ENCODE measurements at places on chromosomes 12 and 14. TPM values are rescaled to one million over a fixed set of nuclear protein-coding genes. Genes with fewer than 3 reads are reported as not detected.

GRCh38 chr12:75564398-75564797, 53.0 kb upstream of the KRR1 start:
- DNase-seq = no peak

- DNase-seq = no peak
Measured at GRCh38 chr12:108807996-108808769, 49.2 kb downstream of the SSH1 start.

DNA sequence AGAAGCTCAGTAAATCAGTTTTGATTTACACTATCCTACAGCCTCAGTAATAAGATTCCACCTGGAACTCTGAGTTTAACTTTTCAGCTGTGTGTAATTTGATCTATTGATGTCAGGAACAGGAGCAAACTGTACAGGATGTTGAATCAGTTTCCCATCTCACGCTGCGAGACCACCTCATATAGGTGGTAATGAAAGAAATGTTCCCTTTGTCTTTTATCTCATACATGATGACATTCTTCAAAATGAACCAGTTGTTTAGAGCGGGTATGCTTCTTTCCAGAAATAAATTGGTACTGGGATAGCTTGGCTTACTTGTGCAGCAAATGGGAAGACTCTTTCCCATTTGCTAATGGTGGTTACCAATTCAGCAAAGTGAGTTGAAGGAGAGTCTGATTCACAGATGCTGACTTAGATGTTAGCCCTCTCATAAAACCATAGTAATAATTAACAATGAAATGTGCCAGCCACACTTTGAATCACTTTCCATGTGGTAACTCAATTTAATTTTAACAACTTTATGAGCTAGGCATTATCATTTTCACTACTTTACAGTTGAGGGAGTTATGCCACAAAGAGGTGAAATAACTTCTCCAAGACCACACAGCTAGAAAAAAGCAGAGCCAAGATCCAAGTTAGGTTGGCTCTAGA, 251.5 kb downstream of the PAWR start:
- DNase-seq = no peak

DNA sequence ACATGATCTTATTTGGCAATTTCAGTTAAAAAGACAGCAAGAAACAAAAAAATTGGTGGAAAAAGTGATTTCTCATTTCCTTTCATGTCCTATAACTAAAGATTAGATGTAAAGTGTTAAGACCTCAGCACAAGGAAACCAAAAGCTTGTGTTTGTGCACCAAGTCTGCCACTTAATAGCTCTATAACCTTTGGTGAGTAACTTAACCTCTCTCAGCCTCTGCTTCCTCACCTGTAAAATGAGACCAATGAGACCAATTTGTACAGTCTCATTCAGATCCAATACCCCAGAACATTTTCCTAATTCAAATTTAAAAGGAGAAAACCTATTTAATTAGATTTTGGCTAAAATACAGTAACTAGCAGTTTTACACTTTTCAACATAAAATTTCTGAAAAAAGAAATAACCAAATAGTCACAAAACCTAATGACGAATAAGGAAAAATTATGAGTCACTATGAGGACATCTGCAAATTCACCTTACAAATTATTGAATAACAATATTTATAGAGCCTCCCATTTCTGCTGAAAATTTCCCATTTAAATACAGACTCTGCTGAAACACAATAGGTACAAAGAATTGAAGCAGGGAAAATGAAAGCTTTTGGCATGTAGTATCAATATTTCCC, 71.1 kb downstream of the EPS8 start:
- no peak for DNase-seq

- peak; percentile 82 for DNase-seq
Measured at GRCh38 chr12:31874961-31875608, 84.1 kb upstream of the RESF1 start.

- no peak for DNase-seq
Measured at GRCh38 chr14:65745396-65746190, 333.1 kb downstream of the FUT8 start.

DNA sequence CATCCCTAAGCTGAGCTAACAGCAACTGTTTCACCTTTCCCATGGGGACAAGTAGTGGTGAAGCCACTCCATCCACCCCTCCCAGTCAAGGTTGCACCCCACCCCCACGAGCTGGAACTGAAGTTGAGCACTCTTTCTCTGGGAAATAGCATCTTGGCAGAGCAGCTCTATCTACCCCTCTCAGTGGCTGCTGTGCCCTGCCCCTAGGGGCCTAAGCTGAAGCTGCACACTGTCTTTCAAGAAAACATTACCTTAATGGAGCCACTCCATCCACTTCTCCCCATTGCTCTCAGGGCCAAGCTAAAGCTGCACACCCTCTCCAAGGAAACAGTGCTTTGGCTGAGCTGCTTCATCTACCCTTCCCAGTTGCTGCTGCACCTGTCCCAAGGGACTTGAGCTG, 170.6 kb upstream of the CCDC196 start:
- no peak for DNase-seq

DNA sequence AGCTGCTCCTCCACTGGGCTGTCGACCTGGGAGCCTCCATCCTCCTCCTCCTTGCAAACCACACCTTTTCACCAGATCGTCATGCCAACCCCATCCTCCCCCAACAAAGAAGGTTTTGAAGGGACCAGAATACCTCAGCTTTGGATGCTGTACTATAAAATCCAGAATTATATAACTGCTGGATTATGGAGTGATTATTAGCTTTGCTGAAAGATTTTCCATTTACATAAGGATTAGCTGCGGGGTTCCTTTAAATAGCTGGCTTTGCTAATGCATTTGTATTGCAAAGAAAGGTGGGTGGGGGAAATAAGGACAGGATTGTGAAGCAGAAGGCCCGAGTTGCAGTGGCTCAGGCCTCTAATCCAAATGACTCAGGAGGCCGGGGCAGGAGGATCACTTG, 36.6 kb downstream of the ESRRB start:
- DNase-seq = no peak

- DNase-seq = no peak
Measured at GRCh38 chr12:19010087-19010486, 119.4 kb upstream of the PLEKHA5 start.

GRCh38 chr12:22246217-22246846, 88.2 kb downstream of the ST8SIA1 start:
- no peak for DNase-seq

DNA sequence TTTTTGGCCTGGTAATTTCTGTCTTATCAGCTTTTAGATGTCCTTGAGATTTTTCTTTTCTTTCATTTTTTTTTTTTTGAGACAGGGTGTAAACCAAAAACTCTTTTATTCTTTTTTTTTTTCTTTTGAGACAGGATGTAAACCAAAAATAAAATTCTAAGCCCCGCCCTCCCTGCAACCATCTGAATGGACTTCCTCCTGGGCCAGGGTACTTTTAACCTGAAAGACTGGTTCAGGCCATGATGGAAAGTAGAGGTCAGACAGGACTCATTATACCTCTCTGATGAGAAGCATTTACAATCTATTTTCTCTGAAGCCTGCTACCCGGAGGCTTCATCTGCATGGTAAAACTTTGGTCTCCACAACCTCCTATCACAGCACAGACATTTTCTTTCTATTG, 33.5 kb upstream of the TCL1B start:
- DNase-seq = no peak

DNA sequence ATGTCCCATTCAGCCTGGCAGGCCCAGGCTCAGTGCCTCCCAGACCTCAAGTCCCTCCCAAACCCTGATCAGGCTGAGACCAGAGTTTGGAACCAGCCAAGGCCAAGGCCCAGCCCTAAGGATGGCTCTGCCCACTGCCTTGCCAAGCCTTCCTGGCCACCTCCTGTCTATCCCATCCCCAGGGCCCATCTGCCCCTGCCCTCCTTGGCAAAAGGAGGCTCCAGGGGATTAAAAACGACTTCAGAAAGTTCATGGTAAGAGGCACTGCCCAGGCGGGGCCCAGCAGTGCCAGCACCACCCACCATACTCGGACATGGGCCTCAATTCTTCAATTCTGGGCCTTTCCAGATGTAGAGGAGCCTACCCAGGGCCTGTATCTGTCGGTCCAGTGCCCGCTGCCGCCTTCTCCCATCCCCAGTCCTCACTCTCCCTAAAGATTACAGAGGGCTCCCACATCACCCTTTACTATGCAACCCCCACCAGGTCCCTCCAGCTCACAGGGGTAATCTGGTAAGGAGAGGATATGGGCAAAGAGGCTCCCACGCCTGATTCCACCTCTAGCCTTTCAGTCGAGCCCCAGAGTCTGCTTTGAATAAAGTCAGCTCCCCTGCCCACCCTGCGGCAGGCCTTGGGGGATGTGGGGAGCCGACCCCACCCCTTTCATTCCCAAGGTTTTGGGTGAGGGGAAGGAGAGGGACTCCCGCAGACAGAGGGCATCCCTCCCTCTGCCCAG, 932 bp downstream of the ADCY6 start:
- DNase-seq = no peak

Gene C12orf57
- 162 TPM for total RNA-seq

Gene TAS2R43
- total RNA-seq = 0.32 TPM

Gene HCAR1
- total RNA-seq = not detected

Gene BRMS1L
- total RNA-seq = 12.1 TPM

Gene GALNT8
- total RNA-seq = 2.4 TPM

Gene RDH16
- 0.22 TPM for total RNA-seq

Gene HOXC12
- total RNA-seq = not detected

All from cardiac septum (tissue), 1 donor.